ENCODE measurements at places on chromosomes 6 and 20. TPM values are rescaled to one million over a fixed set of nuclear protein-coding genes. Genes with fewer than 3 reads are reported as not detected.

Gene PAK5
- not detected for total RNA-seq

Gene EEF1A2
- total RNA-seq = 1.3 TPM

Gene RAET1L
- total RNA-seq = not detected

Gene SDC4
- total RNA-seq = 212 TPM

Gene HTR1E
- not detected for total RNA-seq

Gene LPA
- not detected for total RNA-seq

Gene GINS1
- 1.5 TPM for total RNA-seq

Gene NDRG3
- 25.9 TPM for total RNA-seq

Gene CRISP3
- total RNA-seq = not detected

Gene DYNLT1
- 78.1 TPM for total RNA-seq

All from placental pericyte (primary cell).